Natural killer cell treated with Interleukin-12 subunit alpha and Interleukin-12 subunit beta and Interleukin-15 and Interleukin-18, amount 100 ng/mL, for 72 hours (primary cell): ENCODE measurements at places on chromosomes 7 and 10. TPM values are rescaled to one million over a fixed set of nuclear protein-coding genes. Genes with fewer than 3 reads are reported as not detected.

LRMDA gene
- 0.92 TPM for total RNA-seq

DNA sequence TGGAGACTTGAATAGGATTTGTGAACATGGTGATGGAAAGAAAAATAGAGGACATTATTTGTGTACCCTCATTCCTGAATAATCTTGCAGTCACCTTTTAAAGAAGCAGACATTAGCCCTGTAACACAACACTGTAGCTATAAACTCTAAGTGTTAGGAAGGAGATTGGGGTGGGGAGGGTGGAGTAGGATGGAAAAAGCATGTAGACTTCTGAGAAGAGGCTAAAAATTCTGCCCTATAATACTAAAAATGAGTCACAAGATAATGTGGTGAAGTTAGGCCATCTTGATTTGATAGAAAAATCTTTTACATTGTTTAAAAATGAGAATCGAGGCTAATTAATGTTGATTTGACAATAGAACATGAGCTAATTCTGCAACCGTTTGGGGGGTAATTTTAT, 128.8 kb downstream of the LCOR start:
- no peak overlapping the region for H3K27ac ChIP-seq
- H3K27me3 ChIP-seq: no peaks in the 10 kb centered on the region
- H3K4me3 ChIP-seq: no peak overlapping the region
- peaks cover 1% of the 10 kb centered on the region for H3K36me3 ChIP-seq
- peaks cover 7% of the 10 kb centered on the region for H3K4me1 ChIP-seq

DNA sequence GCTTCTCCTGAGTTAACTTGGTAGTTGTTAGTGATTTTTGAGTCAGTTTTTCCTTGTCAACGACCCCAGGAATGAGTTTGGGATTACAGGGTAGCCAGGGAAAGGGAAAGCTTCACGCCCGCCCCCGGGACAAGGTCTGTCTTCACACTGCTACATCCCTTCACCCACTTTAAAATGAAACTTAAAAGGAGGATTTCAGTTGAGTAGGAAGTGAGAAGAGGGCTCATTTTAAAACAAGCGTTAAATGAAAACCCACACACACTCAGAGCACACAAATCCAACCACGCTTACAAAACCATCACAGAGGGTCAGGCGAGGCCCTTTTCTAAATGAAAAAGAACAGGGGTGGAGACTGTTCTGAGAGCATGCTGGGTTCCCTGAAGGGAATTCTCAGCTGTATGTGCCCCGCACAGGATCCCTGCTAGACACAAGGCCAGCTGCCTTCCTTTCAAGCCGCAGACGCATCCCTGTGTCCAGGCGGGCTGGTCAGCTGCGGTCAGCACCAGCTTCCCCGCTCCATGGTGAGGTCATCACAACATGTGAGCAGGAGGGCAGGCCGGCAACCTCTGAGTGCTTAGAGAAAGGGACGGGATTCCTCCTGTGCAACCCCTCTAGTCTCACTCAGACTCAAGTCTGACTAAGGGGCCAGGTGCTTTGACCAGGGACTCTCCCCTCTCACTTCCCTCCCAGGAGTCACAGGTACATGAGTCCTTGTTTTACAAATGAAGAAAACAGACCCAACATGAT, 111.8 kb downstream of the EGFR start:
- H3K4me3 ChIP-seq: no peak overlapping the region
- peaks cover 4% of the 10 kb centered on the region for H3K27me3 ChIP-seq
- no peak for DNase-seq
- H3K36me3 ChIP-seq: no peaks in the 10 kb centered on the region
- no peak overlapping the region for H3K27ac ChIP-seq

GRCh38 chr10:21494191-21495001, 31.1 kb downstream of the SKIDA1 start:
- H3K4me1 ChIP-seq: peaks cover 6% of the 10 kb centered on the region
- H3K4me3 ChIP-seq: peak overlapping the region; percentile 89
- H3K27ac ChIP-seq: no peak overlapping the region
- no peak for DNase-seq
- peaks cover 4% of the 10 kb centered on the region for H3K36me3 ChIP-seq
- H3K27me3 ChIP-seq: peaks cover 28% of the 10 kb centered on the region

DNA sequence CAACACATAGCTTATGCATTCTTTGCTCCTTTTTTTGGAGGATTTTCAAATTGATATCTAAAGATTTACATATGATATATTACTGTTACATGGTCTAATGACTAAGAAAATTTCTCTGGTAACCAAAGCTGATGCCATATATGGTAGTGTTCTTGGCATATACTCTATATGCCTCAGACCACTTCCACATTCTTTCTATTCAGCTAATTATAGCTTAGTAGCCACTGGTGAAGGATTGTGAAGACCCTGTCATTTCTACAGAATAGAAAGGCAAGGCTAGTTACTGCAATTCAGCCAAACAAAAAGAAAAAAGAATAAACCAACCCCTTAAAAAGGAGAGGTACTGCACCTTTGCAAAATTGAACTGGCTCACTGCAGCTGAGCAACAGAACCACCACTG, 3.7 kb downstream of the PURB start:
- DNase-seq: no peak
- peaks cover 63% of the 10 kb centered on the region for H3K4me1 ChIP-seq
- H3K4me3 ChIP-seq: peak overlapping the region; percentile 100

GRCh38 chr10:131810805-131811629, 89.8 kb upstream of the PPP2R2D start:
- H3K27ac ChIP-seq: no peak overlapping the region
- H3K4me1 ChIP-seq: peaks cover 4% of the 10 kb centered on the region
- H3K4me3 ChIP-seq: no peak overlapping the region

GRCh38 chr7:157401567-157402387, 65.0 kb downstream of the DNAJB6 start:
- peaks cover 45% of the 10 kb centered on the region for H3K4me1 ChIP-seq
- H3K27me3 ChIP-seq: no peaks in the 10 kb centered on the region
- H3K4me3 ChIP-seq: peak overlapping the region; percentile 39
- H3K27ac ChIP-seq: peak overlapping the region; percentile 14

DNA sequence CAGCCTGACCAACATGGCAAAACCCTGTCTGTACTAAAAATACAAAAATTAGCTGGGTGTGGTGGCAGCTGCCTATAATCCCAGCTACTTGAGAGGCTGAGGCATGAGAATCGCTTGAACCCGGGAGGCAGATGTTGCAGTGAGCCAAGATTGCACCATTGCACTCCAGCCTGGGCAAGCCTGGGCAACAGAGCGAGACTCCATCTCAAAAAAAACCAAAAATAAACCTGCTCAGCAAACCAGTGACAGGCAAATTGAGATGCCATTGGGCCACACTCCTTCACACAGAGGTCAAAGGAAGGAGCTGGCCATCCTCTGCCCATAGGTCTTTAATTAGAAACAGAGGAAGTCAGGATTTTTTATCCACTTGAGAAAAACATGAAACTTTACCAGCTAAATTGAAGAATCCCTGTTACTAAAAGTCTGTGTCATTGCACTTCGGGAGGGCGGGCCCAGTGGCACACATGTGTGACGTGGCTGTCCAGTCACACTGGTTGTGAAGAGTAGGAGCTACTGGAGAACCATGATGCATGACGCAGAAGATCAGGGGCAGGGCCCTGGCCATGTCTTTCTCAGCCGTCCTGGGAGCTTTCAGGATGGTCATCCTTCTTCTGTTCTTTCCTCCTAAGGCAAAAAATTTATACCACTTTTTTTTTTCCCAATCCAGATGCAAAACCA, 118.3 kb upstream of the ZNF438 start:
- no peaks in the 10 kb centered on the region for H3K36me3 ChIP-seq
- H3K4me3 ChIP-seq: no peak overlapping the region
- no peak overlapping the region for H3K27ac ChIP-seq
- H3K4me1 ChIP-seq: peaks cover 2% of the 10 kb centered on the region

UCN3 gene
- total RNA-seq: not detected

SLC13A4 gene
- not detected for total RNA-seq

GRCh38 chr7:45183711-45184210, 26.2 kb downstream of the RAMP3 start:
- no peak for DNase-seq
- H3K4me1 ChIP-seq: no peaks in the 10 kb centered on the region
- H3K4me3 ChIP-seq: no peak overlapping the region
- H3K36me3 ChIP-seq: no peaks in the 10 kb centered on the region
- H3K27me3 ChIP-seq: peaks cover 10% of the 10 kb centered on the region
- no peak overlapping the region for H3K27ac ChIP-seq

DNA sequence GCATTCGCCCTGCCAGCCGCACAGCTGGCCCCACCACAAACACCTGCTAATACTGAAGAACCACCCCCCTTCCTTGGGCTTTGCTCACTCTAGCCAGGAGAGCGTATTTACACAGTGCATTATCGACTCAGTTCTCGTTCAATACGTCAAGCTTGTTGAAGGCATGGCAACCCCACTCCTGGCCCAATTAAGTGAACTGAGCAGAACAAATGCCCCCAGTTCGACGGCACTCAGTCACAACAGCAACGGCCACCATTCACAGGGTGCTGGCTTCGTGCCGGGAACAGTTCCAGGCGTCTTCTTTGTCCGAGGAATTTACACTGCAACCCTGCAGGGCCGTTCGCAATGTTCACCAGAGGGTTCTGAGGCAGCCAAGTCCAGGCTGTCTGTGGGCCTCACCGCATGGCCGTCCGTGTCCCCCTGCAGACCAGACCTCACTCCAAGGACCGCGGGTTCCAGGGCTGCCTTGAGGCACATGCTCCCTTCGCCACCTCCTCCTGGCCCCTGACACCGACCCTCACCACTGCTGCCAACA, 175.3 kb downstream of the DIP2C start:
- peaks cover 21% of the 10 kb centered on the region for H3K4me1 ChIP-seq
- no peaks in the 10 kb centered on the region for H3K36me3 ChIP-seq
- no peak for DNase-seq
- no peak overlapping the region for H3K27ac ChIP-seq
- peaks cover 9% of the 10 kb centered on the region for H3K27me3 ChIP-seq

PON1 gene
- not detected for total RNA-seq

NYAP1 gene
- total RNA-seq: not detected

DNA sequence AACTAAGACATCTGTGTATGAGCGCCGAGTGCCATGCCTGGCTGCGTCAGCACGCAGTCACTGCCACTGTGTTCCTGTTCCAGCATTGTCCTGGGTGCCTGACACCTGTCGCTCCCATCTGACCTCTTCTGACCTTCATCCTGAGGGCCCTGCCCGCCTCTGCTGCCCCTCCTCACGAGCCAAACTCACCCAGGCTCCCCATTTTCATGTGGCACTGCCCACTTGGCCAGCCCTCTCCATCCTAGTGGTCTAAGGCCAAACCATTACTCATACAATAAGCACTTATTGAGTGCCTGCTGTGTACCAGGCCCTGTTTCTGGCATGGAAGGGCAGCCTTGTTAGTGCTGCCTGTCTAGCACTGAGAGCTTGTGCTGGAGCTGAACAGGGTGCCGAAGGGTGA, 77.2 kb upstream of the PCBD1 start:
- peaks cover 14% of the 10 kb centered on the region for H3K27me3 ChIP-seq
- no peak overlapping the region for H3K4me3 ChIP-seq
- DNase-seq: no peak
- no peaks in the 10 kb centered on the region for H3K4me1 ChIP-seq
- no peak overlapping the region for H3K27ac ChIP-seq

GRCh38 chr7:96303105-96303685, 18.7 kb downstream of the SLC25A13 start:
- no peaks in the 10 kb centered on the region for H3K36me3 ChIP-seq
- H3K4me3 ChIP-seq: no peak overlapping the region
- H3K4me1 ChIP-seq: peaks cover 34% of the 10 kb centered on the region
- no peak overlapping the region for H3K27ac ChIP-seq

DNA sequence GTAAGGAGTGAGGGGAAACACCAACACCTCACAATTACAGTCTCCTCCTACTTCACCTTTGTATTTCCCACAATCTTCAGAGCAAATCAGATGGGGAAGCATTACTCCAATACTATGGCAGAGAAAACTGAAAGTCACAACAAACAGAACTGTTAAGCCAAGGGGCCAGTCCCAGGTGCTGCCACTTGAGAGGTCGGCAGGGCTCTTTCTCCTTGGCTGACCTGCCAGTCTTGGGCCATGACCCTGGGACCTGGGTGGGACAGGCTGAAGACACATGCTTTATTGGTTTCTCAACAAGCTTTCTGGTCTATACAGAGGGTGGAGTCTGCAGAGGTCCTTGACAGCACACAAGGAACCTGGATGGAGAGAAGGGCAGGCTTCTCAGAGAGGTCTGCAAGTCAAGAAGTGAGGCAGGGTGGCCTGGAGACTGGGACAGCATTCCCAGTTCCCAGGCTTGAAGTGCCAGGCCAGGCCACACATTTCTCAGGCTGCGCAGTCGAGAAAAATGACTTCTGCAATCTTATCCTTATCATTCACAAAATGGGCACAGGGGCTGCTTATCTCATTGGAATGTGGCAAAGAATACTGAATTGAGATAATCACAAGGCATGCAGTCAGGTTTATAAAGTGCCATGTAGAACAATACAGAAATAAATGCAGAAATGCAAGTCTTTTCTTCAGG, 301.0 kb downstream of the CXCL12 start:
- no peak for DNase-seq
- peaks cover 49% of the 10 kb centered on the region for H3K27me3 ChIP-seq
- H3K36me3 ChIP-seq: no peaks in the 10 kb centered on the region
- H3K4me1 ChIP-seq: no peaks in the 10 kb centered on the region

GRCh38 chr7:76191783-76192240, 9.9 kb upstream of the SRRM3 start:
- peaks cover 7% of the 10 kb centered on the region for H3K27me3 ChIP-seq
- H3K4me3 ChIP-seq: no peak overlapping the region
- H3K4me1 ChIP-seq: no peaks in the 10 kb centered on the region
- no peak overlapping the region for H3K27ac ChIP-seq
- DNase-seq: no peak

DNA sequence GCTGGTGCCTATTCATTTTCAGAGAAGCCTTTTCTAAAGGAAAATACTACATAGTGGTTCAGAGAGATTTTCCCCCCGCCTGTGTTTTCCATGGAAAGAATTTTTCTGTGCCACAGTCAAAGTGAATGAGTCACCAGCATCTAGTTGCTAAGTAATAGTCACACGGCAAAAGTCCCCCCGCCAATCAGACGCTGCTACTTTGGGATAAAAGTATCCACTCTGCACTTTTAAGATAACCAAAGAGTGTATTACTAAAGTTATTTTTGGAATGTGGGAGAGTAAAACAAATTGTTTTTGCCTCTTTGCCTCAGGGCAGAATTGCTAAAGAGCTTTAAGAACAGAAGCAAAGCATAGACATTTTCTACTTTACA, 23.5 kb downstream of the ABLIM1 start:
- DNase-seq: no peak
- H3K27ac ChIP-seq: no peak overlapping the region
- peaks cover 36% of the 10 kb centered on the region for H3K4me1 ChIP-seq
- peaks cover 59% of the 10 kb centered on the region for H3K27me3 ChIP-seq

- H3K36me3 ChIP-seq: no peaks in the 10 kb centered on the region
- no peak overlapping the region for H3K27ac ChIP-seq
- H3K27me3 ChIP-seq: peaks cover 10% of the 10 kb centered on the region
- H3K4me1 ChIP-seq: peaks cover 5% of the 10 kb centered on the region
- H3K4me3 ChIP-seq: no peak overlapping the region
- DNase-seq: no peak
Measured at GRCh38 chr7:33882040-33882837, 23.1 kb upstream of the BMPER start.

AKR1E2 gene
- 3.9 TPM for total RNA-seq

- no peak overlapping the region for H3K27ac ChIP-seq
- no peaks in the 10 kb centered on the region for H3K27me3 ChIP-seq
- no peaks in the 10 kb centered on the region for H3K4me1 ChIP-seq
- H3K36me3 ChIP-seq: no peaks in the 10 kb centered on the region
- no peak overlapping the region for H3K4me3 ChIP-seq
Measured at GRCh38 chr10:24272374-24272773, 63.4 kb downstream of the KIAA1217 start.

- H3K27ac ChIP-seq: peak overlapping the region; percentile 93
- H3K4me1 ChIP-seq: peaks cover 52% of the 10 kb centered on the region
- peak overlapping the region; percentile 79 for H3K4me3 ChIP-seq
- DNase-seq: no peak
Measured at GRCh38 chr10:102652170-102652916, 8.1 kb downstream of the TRIM8 start.

FAM204A gene
- total RNA-seq: 64.5 TPM

KCNMA1 gene
- total RNA-seq: not detected

EBLN1 gene
- not detected for total RNA-seq

ANKRD61 gene
- total RNA-seq: not detected

FGFR2 gene
- not detected for total RNA-seq

ELMO1 gene
- 103 TPM for total RNA-seq
